CD8-positive, alpha-beta T cell (primary cell): ENCODE measurements at places on chromosomes 5 and 9. TPM values are rescaled to one million over a fixed set of nuclear protein-coding genes. Genes with fewer than 3 reads are reported as not detected.

- DNase-seq: no peak
These were observed 334.2 kb downstream of the PDE4D start for GRCh38 chr5:59559323-59559722.

- DNase-seq: no peak
These were observed 103.9 kb upstream of the MEGF10 start for GRCh38 chr5:127186657-127187056.

GRCh38 chr9:130150779-130151382, 21.3 kb upstream of the NCS1 start:
- DNase-seq: no peak

- DNase-seq: no peak
These were observed 44.0 kb upstream of the SLC25A51 start for GRCh38 chr9:37947977-37948376.

DNA sequence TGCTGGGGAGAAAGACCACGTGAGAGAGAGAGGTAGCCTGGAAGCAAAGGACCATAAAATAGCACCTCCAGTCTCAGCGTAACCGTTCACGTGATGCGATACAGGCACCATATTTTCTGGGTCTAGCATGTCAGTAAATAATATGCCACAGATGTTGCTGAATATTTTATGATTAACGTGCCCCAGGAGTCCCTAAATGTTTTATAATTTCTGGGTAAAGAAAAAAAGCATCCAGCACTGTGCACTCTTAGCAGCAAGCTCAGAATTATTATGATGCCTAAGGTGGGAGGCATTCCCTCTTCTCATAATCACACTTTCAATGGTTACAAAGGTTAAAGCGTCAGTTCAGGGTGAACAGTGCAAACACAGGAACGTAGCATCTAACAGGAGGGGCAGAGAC, 121.8 kb downstream of the CAVIN4 start:
- no peak for DNase-seq

DNA sequence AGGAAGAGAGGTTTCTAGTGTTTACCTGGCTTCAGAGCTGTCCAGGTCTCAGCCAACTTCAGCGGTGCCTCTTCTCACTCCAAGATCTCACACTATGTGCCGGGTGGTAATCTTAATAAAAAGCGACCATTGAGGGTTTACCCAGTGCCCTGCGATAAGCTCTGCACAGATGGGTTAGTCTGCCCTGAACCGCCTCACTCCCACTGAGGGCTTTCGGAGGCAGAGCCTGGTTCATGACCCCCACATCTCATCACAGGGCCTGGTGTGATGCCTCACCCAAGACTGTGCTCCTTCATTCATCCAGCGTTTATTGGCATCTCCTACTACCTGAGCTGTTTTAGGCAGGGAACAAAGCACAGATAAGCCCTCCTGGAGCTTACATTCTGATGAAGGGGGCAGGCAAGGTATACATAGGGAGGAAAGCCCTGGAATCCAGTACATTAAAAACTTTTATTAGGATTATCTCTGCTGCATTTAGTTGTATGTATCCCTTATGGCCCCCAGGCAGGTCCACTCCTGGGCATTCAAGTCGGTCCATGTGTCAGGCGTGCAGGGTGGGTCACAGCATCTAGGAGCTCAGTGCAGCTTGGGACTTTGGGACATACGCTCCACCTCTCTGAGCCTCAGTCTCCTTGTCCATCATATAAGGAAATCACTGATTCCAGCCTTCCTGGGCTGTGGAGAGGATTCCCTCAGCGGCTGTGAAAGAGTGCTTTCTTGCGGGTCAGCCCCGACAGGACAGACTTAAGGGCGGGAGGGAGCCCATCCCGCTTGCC, 613 bp upstream of the COL15A1 start:
- no peak for DNase-seq

DNA sequence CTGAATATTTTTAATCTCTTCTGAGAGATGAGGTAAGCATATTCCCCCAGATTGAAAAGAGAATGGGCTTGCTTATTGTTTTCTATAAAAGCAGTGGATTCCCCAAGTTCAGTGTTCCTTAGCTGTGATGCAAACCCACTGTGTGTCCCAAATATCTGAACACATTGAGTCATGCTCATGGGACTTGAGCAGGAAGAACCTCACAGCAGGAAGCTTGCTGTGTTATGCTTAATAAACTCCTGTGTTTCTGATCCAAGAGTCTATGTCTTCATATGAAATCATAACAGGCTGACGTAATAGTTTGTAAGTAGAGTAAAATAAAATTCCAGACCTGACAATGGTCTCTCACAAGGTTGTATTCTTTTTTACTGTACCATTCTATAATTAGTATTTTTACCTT, 24.8 kb upstream of the LOX start:
- no peak for DNase-seq

GRCh38 chr5:39164529-39165402, 54.6 kb downstream of the FYB1 start:
- DNase-seq: peak; percentile 56

DNA sequence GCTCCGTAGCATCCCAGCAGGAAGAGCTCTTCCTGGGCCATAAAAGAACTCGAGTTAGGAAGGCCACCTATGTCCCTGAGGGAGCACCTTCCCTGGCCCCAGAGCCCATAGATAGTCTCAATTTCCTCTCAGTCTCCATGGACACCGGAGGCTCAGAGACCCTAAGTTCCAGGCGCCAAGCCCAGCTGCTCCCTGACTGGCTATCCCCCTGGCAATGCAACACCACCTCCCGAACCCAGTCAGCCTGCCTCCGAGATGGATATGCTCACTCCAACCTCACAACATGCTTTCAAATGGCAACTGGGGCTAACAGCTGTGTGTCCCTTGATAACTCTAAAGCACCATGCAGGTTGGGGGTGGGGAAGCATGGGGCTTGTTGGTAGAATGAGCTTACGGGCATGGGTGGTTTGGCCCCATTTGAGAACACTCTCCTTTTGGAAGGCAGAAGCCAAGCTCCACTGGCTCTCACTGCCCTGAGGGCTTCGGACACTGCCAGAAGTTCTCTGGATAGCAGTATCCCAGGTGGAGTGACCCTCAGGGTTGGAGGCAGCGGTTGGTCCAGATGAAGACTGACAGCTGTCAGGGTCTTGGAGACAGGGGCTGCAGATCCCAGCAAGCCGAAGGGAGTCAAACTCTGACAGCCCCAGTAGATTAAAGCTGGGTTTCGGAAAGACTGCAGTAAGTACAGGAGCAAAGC, 165.3 kb downstream of the PAX5 start:
- no peak for DNase-seq

DNA sequence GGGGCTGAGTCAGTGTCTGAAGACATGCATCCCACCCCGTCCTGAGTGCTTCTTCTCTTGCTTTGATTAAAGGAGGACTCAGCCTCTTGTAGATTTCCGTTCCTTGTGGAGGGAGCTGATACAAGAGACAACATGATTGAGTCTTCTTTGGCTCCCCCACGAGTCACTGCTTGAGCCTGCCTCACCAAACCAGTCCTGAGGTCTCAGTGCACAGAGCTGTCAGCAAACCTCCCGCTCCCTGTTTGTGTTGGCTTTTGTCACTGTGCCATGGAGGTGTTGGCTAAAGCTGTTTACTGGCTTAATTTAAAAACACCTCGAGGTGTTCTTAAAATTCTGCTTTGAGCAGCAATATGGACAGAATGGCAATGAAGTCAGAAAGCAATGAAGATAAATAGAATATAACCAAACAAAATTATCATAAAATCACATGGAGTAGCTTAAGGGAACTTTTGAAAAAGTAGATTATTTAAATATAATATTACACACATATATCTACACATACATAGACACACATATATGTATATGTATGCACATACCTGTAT, 234.1 kb upstream of the ANKRD55 start:
- DNase-seq: no peak

The RASEF gene
- not detected for total RNA-seq

The SLC34A1 gene
- total RNA-seq: not detected

The DOCK8 gene
- total RNA-seq: 104 TPM

The BARHL1 gene
- not detected for total RNA-seq

The PCDHGC5 gene
- not detected for total RNA-seq
